ENCODE measurements at places on chromosomes 2 and 18. TPM values are rescaled to one million over a fixed set of nuclear protein-coding genes. Genes with fewer than 3 reads are reported as not detected.
A peak's percentile ranks its signal among the peaks of the same experiment; 100 is the strongest.

DNA sequence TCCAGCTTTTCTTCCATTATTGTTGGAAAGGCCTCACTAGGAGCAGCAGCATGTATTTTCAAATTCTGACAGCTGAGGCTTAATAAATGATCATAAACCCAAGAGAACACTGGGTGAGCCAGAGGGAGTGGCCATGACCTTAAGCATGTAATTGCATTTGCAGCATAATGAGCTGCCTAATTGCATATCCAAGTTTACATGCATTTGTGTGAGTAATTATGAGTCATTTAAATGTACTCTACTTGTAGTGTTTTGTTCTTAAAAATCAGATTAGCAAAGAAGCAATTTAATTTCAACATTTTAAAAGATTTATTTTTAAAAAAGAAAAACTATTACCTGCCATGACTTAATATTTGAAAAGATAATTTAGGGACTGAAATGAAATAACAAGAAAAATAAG lies 74.8 kb downstream of the NOL10 start:
- no peak for DNase-seq

GRCh38 chr2:70371753-70372152 lies 69.9 kb upstream of the FAM136A start:
- no peak for DNase-seq

DNA sequence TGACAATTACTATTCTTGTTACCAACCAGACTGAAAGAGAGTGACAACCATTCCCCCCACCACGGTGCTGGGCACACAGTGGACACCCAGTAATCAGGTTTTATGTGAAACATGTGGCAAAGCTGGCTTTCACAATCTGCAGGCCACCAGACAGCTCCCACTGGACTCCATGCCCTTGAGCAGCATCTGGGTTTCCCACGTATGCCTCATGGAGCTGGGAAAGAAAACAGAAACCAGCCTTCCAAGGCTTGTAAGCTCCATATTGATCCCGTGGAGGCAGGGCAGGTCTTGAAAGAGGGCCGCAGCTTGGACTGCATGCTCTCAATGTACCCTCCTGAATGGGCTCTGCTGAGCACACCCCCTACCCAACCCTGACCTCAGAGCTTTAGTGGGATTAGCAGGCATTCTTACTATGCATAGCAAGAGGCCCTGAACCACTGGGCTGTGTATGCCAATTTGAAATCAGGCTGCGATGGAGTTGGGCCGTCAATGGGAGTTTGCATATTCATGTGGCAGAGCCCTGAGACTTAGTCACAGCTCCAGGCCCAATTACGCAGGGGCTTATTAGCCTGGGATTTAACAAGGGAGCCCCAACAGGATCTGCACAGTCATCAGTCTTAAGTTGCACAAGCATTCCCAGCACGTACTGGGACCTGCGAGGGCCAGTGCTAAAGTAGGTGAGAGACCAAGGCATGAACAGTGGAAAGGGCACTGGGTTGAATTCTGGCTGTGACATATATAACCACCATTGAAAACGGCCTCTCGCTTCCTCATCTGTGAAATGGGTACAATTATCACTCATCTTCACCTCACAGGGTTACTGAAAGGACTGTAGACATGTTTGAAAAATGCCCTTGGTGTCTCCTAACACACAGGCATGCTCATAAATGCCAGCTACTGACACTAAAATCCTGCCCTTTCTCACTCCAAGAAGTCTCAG lies 10.5 kb downstream of the C1QL2 start:
- no peak for DNase-seq

- no peak for DNase-seq
These were observed 73.2 kb downstream of the DOCK10 start for GRCh38 chr2:224969095-224969494.

Gene FIGN
- total RNA-seq = 4.5 TPM

Gene PROKR1
- not detected for total RNA-seq

- DNase-seq = no peak
These were observed 143.4 kb downstream of the MGAT5 start for GRCh38 chr2:134397146-134397896.

Gene TUBA3E
- total RNA-seq = 18.5 TPM

Gene CRYBA2
- total RNA-seq = 0.90 TPM

Gene POTEI
- 1.9 TPM for total RNA-seq

DNA sequence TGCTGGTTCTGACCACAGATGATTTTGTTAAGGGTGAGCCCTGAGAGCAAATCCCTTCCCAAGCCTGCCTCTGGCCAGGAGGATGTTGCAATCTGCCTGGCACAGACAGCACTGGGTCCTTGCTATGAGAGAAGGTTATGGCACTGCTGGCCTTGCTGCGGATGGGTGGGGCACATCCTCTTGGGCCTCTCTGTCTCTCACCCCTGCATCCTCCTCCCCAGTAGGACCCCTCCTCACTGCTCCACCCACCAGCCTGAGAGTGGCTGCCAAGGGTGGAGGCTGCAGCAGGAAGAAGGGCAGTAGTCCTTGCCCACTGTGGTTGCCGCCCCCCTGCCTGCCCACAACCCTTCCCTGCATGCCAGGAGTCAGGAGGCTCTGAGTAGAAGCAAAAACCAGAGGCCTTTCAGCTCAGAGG lies 180.9 kb downstream of the ZBTB7C start:
- no peak for DNase-seq

DNA sequence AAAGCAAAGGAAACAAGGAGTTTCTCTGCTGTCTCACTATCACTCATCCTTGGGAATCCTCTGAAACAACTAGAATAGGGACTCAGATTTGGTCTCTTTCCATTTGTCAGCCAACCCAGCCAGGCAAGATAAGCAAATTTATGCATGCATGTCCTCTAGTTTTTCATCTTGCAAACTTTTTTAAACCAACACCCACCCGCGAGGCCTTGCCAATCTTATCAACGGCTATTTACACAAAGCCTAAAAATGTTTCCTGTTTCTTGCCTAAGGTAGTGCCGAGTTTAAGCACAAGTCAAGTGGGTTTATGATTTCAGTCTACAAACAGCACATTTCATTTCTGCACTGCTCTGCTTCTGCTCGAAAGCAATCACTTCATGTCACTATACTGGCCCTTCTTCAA lies 240.9 kb downstream of the STK39 start:
- no peak for DNase-seq

- no peak for DNase-seq
These were observed 127.2 kb upstream of the EML6 start for GRCh38 chr2:54595999-54596902.

Gene RAB6C
- total RNA-seq = 0.04 TPM

Gene NXPH2
- 1.2 TPM for total RNA-seq

GRCh38 chr2:237207646-237208045 lies 122.0 kb downstream of the COPS8 start:
- DNase-seq = no peak

GRCh38 chr18:47077111-47077510 lies 41.7 kb upstream of the ELOA2 start:
- no peak for DNase-seq

DNA sequence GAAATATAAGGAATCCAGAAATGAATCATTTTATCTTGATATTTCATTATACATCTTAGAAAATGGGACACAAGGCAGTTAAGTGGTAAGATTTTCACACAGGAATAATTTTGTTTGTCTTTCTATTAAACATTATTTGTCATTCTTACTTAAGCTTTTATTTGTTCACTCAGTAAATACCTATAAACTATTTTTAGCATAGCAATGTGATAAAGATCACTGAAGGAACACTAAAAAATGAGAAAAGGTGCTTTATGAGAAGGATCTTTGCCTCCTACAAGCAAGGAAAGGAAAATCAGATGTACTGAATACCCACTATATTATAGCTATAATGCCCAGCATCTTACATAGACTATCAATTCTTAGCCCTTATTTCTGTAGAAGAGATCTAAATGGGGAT lies 176.2 kb upstream of the NYAP2 start:
- no peak for DNase-seq

Gene MDH1B
- 0.16 TPM for total RNA-seq

DNA sequence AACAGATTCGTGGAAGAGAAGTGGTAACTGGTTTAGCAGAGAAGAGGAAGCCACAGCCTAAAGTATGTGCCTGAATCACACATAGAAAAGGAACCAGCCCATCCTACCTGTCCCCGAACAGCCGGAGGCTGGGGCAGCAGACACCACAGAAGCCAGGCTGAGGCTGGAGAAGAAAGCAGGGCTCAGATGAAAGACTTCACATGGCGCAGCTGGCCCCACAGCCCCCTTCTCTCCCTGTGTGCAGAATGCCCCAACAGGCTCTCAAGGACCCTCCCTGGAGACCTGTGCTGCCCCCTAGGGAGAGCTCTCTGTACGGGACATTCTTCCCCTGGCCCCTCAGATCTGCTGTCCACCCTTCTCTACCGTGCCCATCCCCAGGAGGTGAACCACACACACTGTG lies 83.5 kb upstream of the RAB12 start:
- DNase-seq = no peak

GRCh38 chr2:88724643-88725332 lies 33.3 kb downstream of the RPIA start:
- peak; percentile 34 for DNase-seq

DNA sequence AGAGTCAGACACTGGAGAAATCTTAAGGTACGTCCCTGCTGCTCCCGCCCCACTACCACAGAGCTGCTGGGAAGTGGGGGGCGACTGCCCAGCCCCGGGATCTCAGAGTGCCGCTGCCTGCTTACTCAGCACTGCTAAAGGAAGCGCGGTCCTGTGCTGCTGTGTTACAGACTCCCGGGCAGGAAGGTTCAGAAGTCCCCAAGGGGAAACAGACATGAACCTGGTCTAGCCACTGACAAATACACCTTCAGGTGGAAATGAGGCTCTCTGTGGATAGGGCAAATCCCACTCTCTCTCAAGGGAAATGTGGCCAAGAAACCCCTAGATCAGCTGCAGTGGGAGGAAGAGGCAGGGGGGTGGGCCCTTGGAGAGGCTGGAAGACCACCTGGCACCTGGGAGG lies 13.7 kb downstream of the MTERF4 start:
- no peak for DNase-seq

DNA sequence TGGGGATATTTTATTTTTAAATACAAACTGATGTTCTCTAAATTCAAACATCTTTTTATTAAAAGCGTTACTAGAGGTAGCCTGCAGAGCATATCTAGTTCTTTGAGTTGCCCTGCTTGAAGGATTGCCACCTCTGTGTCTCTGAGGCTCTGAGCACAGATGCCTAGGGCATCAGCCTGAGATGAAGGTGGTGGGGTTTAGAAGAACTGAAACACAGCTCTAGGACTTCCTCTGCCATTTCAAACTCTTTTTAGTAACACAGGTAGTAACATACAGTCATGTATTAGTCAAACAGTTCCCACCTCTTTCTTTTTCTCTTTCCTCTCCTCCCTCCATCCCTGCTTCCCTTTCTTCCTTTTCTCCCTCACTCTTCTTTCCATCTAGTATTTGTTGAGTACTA lies 57.6 kb downstream of the TTC21B start:
- DNase-seq = no peak

DNA sequence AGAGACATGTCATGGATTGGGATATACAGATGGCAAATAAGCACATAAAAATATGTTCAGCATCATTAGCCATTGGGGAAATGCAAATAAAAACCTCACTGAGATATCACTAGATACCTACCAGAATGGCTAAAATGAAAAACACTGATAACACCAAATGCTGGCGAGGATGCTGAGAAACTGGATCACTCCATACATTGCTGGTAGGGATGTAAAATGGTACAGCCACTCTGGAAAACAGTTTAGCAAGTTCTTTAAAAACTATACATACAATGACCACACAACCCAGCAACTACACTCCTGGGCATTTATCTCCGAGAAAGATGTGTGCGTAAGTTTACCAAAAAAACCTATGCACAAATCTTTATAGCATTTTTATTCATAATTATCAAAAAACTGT lies 13.9 kb downstream of the PIAS2 start:
- no peak for DNase-seq

GRCh38 chr2:25602333-25602723 lies 71.0 kb downstream of the DTNB start:
- DNase-seq = no peak

GRCh38 chr2:111698089-111698488 lies 185.9 kb downstream of the ANAPC1 start:
- no peak for DNase-seq

DNA sequence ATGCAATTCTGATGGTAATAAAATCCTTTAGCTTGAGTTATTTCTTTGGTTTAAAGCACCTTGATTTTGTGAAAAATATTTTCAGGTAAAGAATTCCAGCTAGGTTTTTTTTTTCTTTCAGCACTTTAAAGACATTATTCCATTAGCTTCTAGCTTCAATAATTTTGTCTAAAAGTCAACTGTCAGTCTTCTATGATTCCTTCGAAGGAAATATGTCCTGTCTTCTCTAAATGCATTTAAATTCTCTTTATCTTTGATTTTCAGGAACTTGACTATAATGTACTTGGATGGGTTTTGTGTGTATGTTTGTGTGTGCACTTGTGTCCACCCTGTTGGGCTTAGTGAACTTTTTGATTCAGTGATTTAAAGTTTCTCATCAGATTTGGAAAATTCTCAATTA lies 4.7 kb downstream of the LONRF2 start:
- no peak for DNase-seq

DNA sequence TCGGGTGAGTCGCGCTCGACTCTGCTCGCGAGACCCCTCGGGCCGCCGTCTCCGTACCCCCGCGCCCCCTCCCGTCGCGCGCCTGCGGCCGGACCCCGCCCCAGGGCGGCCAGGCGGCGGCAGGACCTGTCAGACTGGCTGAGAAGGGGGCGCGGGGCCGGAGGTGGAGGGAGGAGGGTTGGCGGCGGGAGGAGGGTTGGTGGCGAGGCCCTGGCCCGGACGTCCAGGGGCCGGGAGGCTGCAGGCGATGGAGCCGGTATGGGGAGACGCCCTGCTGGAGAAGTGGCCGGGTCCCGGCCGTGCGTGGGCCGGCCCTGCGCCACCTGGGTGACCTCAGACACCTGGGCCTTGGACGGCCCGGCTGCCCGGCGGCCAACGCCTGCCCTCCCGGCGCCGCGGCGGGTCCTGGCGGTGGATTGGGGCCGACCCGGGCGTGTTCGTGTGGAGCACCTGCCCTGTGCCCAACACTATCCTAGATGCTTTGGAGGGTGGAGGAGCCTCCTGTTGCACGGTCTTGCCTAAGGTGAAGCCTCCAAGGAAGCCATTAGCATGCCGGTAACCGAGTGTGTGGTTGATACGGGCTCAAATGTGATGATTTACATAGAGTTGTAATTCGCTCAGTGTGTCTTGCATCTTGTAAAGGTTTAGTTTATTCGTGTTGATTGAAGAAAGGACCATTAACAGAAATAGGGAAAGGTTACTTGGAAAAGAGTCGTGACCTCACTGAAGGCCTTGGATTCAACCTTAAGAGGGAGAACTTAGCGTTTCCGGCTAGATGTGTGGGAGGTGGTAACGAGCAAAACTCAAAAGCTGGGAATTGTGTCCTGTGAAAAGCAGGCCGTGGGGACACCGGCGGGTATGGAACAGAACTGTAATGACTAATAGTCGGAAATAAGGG lies 550 bp downstream of the MYL12B start:
- peak; percentile 32 for DNase-seq

DNA sequence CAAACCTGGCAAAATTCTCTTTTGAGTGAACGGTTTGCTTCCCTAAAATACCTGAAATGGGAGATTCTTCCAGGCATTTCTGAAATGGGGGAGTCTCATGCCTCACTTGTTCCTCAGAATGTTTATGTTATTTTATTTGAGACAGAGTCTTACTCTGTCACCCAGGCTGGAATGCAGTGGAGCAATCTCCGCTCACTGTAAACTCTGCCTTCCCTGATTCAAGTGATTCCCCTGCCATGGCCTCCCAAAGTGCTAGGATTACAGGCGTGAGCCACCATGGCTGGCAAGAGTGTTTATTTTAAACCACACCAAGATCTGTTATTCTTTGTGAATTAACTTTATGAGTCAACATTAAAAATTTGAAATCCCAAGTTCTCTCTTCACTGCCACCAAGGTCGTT lies 6.4 kb upstream of the FHL2 start:
- no peak for DNase-seq

- DNase-seq = no peak
These were observed 85.6 kb upstream of the NOSTRIN start for GRCh38 chr2:168716839-168717238.

GRCh38 chr2:127357591-127357990 lies 30.2 kb downstream of the MAP3K2 start:
- DNase-seq = no peak
